ENCODE measurements at places on chromosomes 4 and X. TPM values are rescaled to one million over a fixed set of nuclear protein-coding genes. Genes with fewer than 3 reads are reported as not detected.

The NONO gene
- 388 TPM for total RNA-seq

The DTHD1 gene
- 3.3 TPM for total RNA-seq

The TMLHE gene
- 9.8 TPM for total RNA-seq

DNA sequence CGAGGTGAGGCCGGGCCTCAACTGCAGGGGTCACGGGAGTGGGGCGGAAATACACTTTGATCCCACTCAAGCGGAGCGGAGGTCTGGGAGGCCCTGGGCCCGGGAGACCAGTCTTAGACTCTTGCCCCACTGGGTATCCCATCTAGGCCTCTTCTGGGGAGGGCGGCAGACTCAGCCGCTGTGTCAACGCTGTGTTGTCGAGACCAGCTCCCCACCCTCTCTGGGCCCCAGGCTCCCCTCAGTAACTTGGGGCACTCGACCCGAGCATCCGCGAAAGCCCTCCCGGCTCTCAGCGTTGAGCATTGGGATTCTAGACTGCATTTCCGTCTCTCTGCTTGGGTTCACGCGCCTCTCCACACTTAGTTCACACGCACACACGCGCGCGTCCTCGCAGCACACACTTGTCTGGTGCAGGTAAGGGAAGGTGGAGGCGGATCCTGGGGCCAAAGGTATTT is 1.7 kb downstream of the NKX3-2 start:
- DNase-seq = no peak
- no peak overlapping the region for H3K27ac ChIP-seq
- H3K27me3 ChIP-seq = peaks cover 41% of the 10 kb centered on the region
- H3K4me1 ChIP-seq = peaks cover 68% of the 10 kb centered on the region
- H3K36me3 ChIP-seq = no peaks in the 10 kb centered on the region
- H3K4me3 ChIP-seq = no peak overlapping the region

- no peaks in the 10 kb centered on the region for H3K36me3 ChIP-seq
- H3K4me1 ChIP-seq = no peaks in the 10 kb centered on the region
- no peak overlapping the region for H3K27ac ChIP-seq
Observed at GRCh38 chrX:153635788-153636668, 11.0 kb upstream of the DUSP9 start.

The SPACA5 gene
- not detected for total RNA-seq

The CSAG1 gene
- not detected for total RNA-seq

The IL2RG gene
- total RNA-seq = 504 TPM

The AMER1 gene
- 3.1 TPM for total RNA-seq

The AFM gene
- total RNA-seq = not detected

The ERCC6L gene
- 0.64 TPM for total RNA-seq
